ENCODE measurements at places on chromosomes 1 and 21.

DNA sequence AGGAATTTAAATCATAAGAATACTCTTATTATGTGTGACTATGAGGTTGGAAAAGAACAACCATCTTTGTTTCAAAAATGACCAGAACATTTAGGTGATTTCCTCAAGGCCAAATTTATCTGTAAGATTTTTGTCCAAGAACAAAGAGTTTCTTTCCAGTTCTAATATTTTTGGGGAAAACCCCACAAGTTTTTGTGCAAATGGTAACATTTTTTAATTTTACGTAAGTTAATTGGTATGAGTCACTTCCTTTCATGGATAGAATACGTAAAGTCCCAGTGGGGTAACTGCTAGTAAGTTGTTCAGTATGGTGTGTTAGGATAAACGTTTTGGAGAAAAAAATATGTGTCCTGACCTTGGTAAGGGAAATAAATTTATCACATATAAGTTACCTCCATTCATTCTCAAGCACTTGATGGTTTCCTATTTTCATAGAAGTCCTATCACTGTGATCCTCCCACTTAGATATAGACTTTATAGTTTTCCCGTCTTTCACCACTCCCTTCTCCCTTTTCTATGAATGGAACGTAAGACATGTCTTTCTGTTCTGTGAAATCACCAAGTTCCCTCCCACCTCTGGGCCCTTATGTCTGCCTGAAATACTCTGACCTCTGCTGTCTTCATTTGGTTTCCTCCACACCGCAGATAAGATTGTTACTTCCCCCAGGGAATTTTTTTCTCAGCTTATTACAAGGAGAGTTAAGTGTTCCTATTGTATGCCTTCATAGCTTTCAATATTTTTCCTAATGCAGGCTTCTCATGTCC is 34.9 kb upstream of the TSNAX start:
- peak; percentile 84 for DNase-seq

DNA sequence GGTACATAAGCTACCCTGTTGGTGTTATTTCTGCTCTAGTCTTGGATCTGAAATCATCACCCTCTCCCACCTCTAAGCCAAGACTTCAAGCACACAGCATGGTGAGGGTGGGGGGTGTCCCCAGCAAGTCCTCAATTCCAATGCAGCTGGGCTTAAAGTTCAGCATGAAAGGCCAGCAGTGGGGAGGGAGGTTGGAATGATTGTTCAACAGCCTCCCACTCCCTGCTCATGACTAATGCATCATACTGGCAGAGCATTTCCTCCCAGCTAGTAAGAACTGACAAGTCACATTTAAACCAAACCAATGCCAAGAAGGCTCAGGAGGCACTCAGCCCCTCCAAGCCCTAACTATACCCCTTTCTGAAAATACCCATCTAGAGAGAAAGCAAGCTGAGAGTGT is 50.1 kb downstream of the TIAM1 start:
- DNase-seq = no peak

GRCh38 chr1:118122234-118123004 is 62.6 kb downstream of the SPAG17 start:
- DNase-seq = no peak

- peak; percentile 69 for DNase-seq
Observed at GRCh38 chr1:9784508-9785133, 39.1 kb downstream of the CLSTN1 start.

All from NB4 (cell line).